Psoas muscle (tissue), 8 donors: ENCODE measurements at places on chromosomes 7 and 10. TPM values are rescaled to one million over a fixed set of nuclear protein-coding genes. Genes with fewer than 3 reads are reported as not detected.

The PAPOLB gene
- not detected for total RNA-seq

The GDF2 gene
- total RNA-seq = not detected

The HBP1 gene
- total RNA-seq = 69.5 TPM

The FLNC gene
- total RNA-seq = 4,146 TPM

The AHCYL2 gene
- 39.2 TPM for total RNA-seq

The PNLIPRP3 gene
- total RNA-seq = not detected

GRCh38 chr10:45371560-45371959 is 2.5 kb upstream of the ALOX5 start:
- H3K27ac ChIP-seq = no peak overlapping the region
- H3K36me3 ChIP-seq = no peaks in the 10 kb centered on the region
- no peak for DNase-seq
- peaks cover 8% of the 10 kb centered on the region for H3K4me1 ChIP-seq

DNA sequence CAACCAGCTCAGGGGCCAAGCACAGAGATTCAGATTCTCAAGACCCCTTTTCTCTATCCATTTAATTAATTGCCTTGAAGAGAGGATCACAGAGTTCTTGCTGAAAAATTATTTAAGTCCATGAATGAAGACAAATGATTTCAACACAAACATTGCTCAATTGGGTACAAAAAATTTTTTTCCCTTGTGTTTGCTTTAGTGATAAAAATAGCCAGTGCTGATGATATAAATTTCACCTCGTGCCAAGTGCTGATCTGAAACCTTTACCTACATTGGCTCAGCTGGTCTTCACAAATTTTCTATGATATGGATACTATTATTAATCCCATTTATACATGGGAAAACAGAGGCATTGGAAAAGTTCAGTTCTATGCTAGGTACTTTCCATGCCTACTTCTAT is 377.1 kb downstream of the NRG3 start:
- no peaks in the 10 kb centered on the region for H3K36me3 ChIP-seq
- no peaks in the 10 kb centered on the region for H3K4me1 ChIP-seq
- no peaks in the 10 kb centered on the region for H3K27me3 ChIP-seq
- H3K4me3 ChIP-seq = no peak overlapping the region
- DNase-seq = no peak
- no peak overlapping the region for H3K27ac ChIP-seq

DNA sequence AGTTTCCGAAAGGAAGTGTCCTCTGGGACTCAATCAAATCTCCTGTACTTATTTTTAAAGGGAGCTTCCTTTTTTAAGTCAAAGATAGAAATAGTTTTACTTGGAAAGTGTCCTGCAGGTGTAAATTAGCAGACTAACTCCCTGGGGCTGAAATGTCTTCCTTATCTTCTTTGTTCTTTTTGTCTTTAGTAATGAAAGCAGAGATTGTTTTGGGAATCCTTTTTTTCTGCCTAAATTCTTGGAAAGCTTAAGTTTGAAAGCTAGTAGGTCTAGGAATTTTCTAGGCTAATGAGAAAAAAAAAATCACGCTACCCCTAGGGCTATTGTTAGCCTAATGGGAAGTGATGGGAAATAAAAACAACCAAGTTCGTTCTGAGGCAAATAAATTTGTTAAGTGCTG is 139.1 kb upstream of the CSTF2T start:
- no peaks in the 10 kb centered on the region for H3K4me1 ChIP-seq
- H3K27ac ChIP-seq = no peak overlapping the region
- no peaks in the 10 kb centered on the region for H3K27me3 ChIP-seq
- no peaks in the 10 kb centered on the region for H3K36me3 ChIP-seq
- no peak for DNase-seq

DNA sequence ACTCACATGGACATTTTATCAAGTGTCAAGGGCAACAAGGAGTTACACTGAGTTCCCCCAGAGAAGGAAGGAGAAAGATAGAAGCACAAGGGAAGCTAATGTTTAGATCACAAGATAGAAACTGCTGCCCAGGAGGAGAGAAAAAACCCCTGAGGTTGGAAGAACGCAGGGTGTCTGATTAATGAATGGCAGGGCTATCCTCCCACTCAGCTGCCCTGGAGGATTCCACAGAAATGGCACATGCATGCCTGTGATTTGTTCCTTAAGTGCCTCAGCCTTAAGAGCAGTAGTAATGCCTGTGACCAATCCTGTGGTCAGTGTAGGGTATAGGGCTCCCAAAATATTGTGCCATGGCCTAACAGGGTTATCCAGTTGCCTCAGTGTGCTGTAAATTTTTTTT is 20.2 kb downstream of the DNAJB9 start:
- H3K27me3 ChIP-seq = no peaks in the 10 kb centered on the region
- H3K36me3 ChIP-seq = no peaks in the 10 kb centered on the region
- H3K4me1 ChIP-seq = no peaks in the 10 kb centered on the region

GRCh38 chr7:33425395-33425794 is 296.0 kb downstream of the BBS9 start:
- DNase-seq = no peak
- H3K27ac ChIP-seq = no peak overlapping the region
- H3K36me3 ChIP-seq = no peaks in the 10 kb centered on the region
- no peak overlapping the region for H3K4me3 ChIP-seq
- H3K4me1 ChIP-seq = peaks cover 4% of the 10 kb centered on the region

- no peaks in the 10 kb centered on the region for H3K27me3 ChIP-seq
- DNase-seq = no peak
- no peak overlapping the region for H3K27ac ChIP-seq
- H3K36me3 ChIP-seq = no peaks in the 10 kb centered on the region
- no peaks in the 10 kb centered on the region for H3K4me1 ChIP-seq
Measured at GRCh38 chr7:81211204-81211933, 292.5 kb upstream of the SEMA3C start.

DNA sequence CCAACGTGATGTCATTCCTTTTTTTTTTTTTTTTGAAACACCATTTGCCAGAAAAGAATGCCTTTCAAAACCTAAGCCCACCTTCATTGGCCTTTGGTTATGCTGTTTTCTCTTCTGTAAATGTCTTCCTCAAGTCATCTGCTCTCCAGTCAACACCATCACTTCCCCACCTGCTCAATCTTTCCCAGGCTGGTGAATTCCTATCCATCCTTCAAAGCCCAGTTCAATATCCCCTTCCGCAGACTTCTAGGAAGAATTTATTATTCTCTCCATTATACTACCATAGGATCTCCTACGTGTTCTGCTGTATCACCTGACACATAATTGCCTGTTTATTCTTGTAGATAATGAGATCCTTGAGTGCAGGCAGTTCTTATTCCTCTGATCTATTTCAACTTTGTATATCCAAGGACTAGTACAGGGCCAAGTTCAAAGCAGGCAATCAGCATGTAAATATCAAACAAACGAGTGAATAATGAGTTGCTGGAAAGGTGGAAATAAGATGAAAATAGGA is 73.5 kb upstream of the PRR15 start:
- DNase-seq = no peak
- H3K4me3 ChIP-seq = no peak overlapping the region
- no peaks in the 10 kb centered on the region for H3K36me3 ChIP-seq

GRCh38 chr10:68362590-68362989 is 29.9 kb upstream of the PBLD start:
- no peak overlapping the region for H3K4me3 ChIP-seq
- H3K27me3 ChIP-seq = no peaks in the 10 kb centered on the region
- no peak for DNase-seq
- H3K27ac ChIP-seq = no peak overlapping the region
- H3K36me3 ChIP-seq = peaks cover 4% of the 10 kb centered on the region

- no peak overlapping the region for H3K27ac ChIP-seq
- DNase-seq = no peak
- H3K27me3 ChIP-seq = no peaks in the 10 kb centered on the region
- H3K36me3 ChIP-seq = no peaks in the 10 kb centered on the region
- H3K4me1 ChIP-seq = no peaks in the 10 kb centered on the region
- no peak overlapping the region for H3K4me3 ChIP-seq
Measured at GRCh38 chr7:152910545-152911225, 151.1 kb downstream of the ACTR3B start.

GRCh38 chr10:116992183-116992582 is 12.8 kb downstream of the SHTN1 start:
- H3K4me1 ChIP-seq = no peaks in the 10 kb centered on the region
- DNase-seq = no peak
- no peaks in the 10 kb centered on the region for H3K27me3 ChIP-seq
- H3K27ac ChIP-seq = no peak overlapping the region
- H3K36me3 ChIP-seq = no peaks in the 10 kb centered on the region

GRCh38 chr10:10854725-10855124 is 162.9 kb upstream of the CELF2 start:
- no peaks in the 10 kb centered on the region for H3K27me3 ChIP-seq
- no peak for DNase-seq
- no peak overlapping the region for H3K27ac ChIP-seq
- no peak overlapping the region for H3K4me3 ChIP-seq
- no peaks in the 10 kb centered on the region for H3K36me3 ChIP-seq
- no peaks in the 10 kb centered on the region for H3K4me1 ChIP-seq

DNA sequence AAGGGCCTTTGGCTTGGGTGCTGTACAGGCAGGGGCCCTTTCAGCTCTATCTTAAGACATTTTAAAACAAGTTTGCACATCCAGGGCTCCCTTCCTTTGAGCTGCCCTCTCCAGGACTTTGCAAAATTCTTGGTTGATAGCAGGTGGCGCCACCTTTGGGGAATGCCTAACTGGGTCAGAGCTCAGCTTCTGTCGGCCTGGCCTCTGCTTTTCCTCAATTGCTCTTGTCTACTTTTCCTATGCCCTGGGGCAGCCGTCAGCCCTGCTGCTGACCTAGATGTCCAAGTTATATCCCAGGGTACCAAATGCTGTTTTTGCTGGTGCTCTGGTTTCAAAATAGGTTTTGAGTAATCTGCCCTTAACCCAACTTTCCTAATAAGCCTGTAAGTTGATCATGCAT is 65.8 kb downstream of the APBB1IP start:
- no peak overlapping the region for H3K4me3 ChIP-seq
- no peaks in the 10 kb centered on the region for H3K36me3 ChIP-seq

DNA sequence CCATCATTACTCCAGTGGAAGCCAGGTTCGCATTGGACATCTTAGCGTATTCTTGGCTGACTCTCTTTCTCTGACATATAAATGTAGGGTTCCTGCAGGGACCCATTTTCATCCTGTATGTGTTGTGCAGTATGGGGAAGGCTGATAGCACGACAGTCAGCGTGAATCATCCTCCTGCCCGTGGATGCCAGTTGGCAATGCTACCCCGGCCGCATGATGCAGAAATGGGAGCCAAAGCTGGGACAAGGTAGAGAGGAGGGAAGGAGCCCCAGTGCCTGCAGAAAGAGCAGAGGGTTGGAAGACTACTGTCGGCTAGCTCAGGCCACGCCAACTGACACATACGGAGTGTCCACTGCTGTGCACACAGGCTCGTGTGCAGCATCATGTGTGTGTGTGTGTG is 251.6 kb downstream of the SKAP2 start:
- no peaks in the 10 kb centered on the region for H3K4me1 ChIP-seq
- H3K4me3 ChIP-seq = no peak overlapping the region
- no peak for DNase-seq
- peaks cover 3% of the 10 kb centered on the region for H3K27me3 ChIP-seq
- H3K36me3 ChIP-seq = no peaks in the 10 kb centered on the region
- H3K27ac ChIP-seq = no peak overlapping the region

GRCh38 chr7:66522518-66522917 is 106.2 kb upstream of the KCTD7 start:
- H3K4me3 ChIP-seq = no peak overlapping the region
- no peak for DNase-seq
- H3K4me1 ChIP-seq = no peaks in the 10 kb centered on the region
- no peak overlapping the region for H3K27ac ChIP-seq
- H3K36me3 ChIP-seq = no peaks in the 10 kb centered on the region

- H3K27ac ChIP-seq = no peak overlapping the region
- no peaks in the 10 kb centered on the region for H3K36me3 ChIP-seq
- H3K27me3 ChIP-seq = no peaks in the 10 kb centered on the region
Measured at GRCh38 chr10:18044976-18045720, 93.4 kb downstream of the SLC39A12 start.

DNA sequence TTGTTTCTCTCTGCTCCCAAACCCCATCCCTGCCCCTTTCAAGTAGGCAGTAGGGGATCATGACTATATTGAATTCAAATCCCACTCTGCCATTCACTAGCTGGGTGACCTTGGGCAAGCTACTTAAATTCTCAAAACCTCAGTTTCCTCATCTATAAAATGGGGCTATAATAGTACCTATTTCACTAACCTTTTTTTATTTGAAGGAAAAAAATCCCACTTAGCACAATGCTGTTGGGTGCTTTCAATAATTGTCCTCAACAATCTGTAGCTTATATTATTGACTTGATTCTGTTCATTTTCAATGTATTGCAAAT is 190.4 kb upstream of the YAE1 start:
- H3K36me3 ChIP-seq = no peaks in the 10 kb centered on the region
- DNase-seq = no peak
- no peaks in the 10 kb centered on the region for H3K27me3 ChIP-seq
- no peak overlapping the region for H3K4me3 ChIP-seq
- no peak overlapping the region for H3K27ac ChIP-seq

DNA sequence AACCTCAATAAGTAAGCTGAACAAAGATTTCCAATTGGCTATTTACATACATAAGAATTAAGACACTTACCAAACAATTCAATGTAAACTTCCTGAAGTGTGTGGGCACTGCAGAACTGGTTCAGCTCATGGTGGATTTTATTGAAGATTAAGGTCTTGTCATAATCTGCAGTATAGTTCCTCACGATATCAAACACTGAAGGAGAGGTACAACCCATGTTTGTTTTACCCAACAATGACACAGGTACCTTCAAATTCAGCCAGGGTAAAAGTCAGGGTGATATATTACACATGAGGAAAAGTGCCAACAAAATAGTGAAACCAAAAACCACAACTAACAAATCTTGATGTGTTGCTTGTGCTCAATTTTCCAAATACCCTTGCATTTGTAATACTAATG is 10.0 kb downstream of the ERLIN1 start:
- H3K27ac ChIP-seq = no peak overlapping the region
- H3K27me3 ChIP-seq = no peaks in the 10 kb centered on the region
- no peak for DNase-seq
- H3K4me3 ChIP-seq = no peak overlapping the region
- peaks cover 3% of the 10 kb centered on the region for H3K36me3 ChIP-seq
- H3K4me1 ChIP-seq = no peaks in the 10 kb centered on the region

GRCh38 chr10:111785921-111786320 is 397.6 kb downstream of the GPAM start:
- H3K36me3 ChIP-seq = no peaks in the 10 kb centered on the region
- no peak for DNase-seq
- H3K4me1 ChIP-seq = no peaks in the 10 kb centered on the region
- H3K27ac ChIP-seq = no peak overlapping the region
- peaks cover 3% of the 10 kb centered on the region for H3K27me3 ChIP-seq

- peaks cover 11% of the 10 kb centered on the region for H3K4me1 ChIP-seq
- no peaks in the 10 kb centered on the region for H3K36me3 ChIP-seq
- no peak overlapping the region for H3K4me3 ChIP-seq
- H3K27me3 ChIP-seq = no peaks in the 10 kb centered on the region
- no peak for DNase-seq
- H3K27ac ChIP-seq = no peak overlapping the region
Measured at GRCh38 chr7:137950967-137951366, 50.9 kb downstream of the CREB3L2 start.

DNA sequence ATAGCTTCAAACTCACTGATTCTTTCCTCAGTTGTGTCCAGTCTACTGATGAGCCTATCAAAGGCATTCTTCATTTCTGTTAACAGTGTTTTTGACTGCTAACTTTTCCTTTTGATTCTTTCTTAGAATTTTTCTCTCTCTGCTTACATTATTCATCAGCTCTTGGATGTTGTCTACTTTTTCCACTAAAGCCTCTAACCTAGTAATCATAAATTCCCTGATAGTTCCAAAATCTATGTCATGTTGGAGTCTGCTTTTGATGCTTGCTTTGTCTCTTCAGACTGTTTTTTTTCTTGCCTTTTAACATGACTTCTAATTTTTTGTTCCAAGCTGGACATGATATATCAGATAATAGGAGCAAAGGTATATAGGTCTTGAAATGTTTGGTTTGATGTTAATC is 78.0 kb downstream of the ADAM22 start:
- H3K27me3 ChIP-seq = no peaks in the 10 kb centered on the region
- H3K4me3 ChIP-seq = no peak overlapping the region
- DNase-seq = no peak
- H3K36me3 ChIP-seq = no peaks in the 10 kb centered on the region
